ENCODE measurements at places on chromosomes 13 and 19. TPM values are rescaled to one million over a fixed set of nuclear protein-coding genes. Genes with fewer than 3 reads are reported as not detected.
A peak's percentile ranks its signal among the peaks of the same experiment; 100 is the strongest.

Gene CALR
- total RNA-seq = 1,042 TPM

Gene ZNF560
- not detected for total RNA-seq

Gene BRCA2
- total RNA-seq = 11.9 TPM

Gene ZNF878
- not detected for total RNA-seq

DNA sequence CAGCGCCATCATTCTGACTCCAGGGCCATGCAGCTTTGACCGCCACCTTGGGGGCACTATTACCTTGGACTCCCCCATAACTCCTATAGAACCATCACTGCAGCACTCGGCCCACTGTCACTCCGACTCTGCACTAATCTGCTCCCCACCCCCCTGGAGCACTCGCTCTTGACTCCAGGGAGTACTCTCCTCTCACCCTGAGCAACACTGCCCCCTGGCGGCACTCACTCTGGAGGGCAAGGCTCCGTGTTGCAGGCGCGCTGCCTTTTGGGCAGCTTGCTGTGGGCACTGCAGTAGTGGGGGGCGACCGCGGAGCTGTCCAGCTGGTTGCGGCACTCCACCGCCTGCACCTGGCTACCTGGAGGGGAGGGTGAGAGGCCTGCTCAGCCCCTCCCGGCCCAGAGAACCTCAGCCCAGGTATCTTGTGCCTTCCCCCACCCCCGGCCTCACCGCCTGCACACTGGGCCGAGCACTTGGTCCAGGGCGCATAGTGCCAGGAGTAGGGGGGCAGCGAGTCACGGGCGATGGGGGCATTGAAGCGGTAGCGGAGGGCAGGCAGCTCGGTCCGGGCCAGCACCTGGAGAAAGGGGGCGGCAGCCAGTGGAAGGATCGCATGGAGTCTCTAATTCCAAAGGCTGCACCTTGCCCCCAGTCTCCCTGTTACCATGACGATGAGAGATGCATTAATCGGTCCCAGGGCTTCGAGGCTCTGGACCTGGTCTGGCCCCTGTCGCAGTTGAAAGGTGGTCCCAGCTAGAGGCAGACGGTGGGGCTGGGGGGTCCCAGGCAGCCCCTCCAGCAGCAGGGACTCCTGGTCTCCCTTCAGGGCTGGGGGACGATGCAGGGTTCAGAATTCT, 8.9 kb upstream of the MYO1F start:
- peak; percentile 65 for DNase-seq

DNA sequence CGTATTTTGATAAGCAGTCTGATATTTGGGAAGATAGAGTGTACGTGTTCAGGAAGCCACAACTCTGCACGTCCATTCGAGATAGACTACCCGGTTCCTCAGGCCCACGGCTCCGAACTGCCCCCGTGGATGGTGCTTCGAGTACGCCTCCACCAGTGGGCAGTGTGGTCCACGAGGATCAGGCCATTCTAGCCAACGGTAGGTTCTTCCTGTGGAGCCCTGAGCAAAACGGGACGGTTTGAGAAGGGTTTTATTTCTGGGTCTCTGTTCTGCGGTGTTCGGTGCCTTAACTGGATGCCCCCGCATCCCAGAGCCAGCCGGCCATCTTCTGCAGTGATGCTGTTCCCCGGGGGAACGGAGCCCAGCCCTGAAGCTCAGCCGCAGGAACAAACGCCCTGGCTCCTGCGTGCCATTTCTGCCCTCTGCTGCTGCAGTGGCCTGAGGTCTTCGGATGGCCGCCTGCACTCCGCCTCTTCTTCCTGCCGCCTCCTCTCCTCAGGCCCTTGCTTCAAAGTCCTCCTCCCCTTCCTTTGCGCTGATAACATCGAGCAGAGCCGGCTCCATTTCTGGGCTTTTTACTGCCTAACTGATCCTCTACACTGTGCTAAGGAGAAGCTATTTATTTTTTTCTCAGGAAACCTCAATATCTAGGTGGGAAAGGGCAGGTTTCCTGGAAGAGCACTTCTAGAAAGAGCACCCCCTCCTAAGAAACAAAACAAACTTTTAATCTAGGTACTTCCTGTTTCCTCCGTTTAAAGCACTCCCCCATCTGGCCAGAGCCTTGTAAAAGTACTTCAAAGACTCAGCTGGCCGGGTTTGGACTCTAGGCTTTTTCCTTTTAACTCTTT, 36.2 kb upstream of the SLC46A3 start:
- DNase-seq = peak; percentile 11

DNA sequence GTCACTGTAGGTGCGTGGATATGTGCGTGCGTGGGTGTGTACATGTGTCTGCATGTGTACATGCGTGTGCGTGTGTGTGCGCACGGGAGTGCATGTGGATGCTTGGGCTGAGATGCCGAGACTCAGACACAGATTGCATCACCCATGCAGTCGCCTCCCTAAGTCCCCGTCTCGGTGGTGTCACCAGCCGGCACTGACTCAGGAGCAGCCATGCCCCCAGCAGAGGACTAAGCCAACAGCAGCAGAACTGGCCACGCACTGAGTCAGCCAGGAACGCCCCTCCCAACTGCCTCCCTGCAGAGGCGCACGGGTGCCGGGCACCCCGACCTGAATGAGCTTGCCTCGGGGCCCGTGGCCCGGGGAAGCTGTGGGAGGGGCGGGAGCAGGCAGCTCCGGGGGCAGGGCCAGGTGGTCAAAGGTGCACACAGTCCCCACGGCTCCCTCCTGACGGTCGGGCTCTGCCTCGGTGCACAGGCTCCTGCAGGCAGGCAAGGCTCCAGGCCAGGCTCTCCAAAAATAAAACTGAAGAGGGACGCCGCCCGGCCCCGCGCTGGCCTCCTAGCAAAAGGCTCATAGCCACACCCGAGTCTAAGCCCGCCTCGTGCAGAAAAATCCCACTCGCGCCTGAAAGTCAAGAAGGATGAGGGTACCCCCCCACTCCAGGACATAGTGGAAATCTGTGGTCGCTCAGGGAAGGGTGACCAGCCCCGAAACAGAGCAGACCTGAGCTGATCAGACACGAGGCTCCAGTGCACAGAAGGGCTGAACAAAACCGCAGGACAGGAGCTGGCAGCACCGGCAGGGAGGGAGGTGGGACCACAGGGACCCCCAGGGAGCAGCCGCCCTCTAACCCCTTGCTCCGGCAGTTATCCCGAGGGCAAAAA, 49.2 kb downstream of the GADD45B start:
- peak; percentile 82 for DNase-seq

- peak; percentile 55 for DNase-seq
Observed at GRCh38 chr13:50521831-50522149, 321.7 kb downstream of the DLEU7 start.

DNA sequence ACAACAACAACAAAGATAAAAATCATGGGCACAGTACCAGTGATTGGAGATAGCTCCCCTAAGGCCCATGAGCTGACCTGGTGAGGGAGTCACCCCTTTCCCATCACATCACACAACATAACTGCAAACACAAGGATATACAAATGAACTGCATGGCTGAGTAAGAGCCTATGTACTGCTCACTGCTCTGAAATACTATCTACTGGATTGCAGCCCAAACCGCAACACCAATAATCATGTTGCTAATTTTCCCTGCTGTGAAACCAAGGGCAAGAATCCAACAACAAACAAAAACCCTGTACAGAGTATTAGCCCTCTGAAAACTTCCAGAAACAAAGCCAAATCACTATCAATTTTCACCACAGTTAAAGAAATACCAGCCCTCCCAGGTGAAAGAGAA, 1893.2 kb downstream of the PCDH9 start:
- peak; percentile 58 for DNase-seq
